WTC11 (cell line): ENCODE measurements at places on chromosomes 6 and 20. TPM values are rescaled to one million over a fixed set of nuclear protein-coding genes. Genes with fewer than 3 reads are reported as not detected.

GRCh38 chr6:7391151-7391550 is 1.5 kb downstream of the RIOK1 start:
- peaks cover 25% of the 10 kb centered on the region for H3K4me1 ChIP-seq
- H3K4me3 ChIP-seq: peak overlapping the region; percentile 92

GRCh38 chr6:131132360-131132759 is 2.9 kb upstream of the AKAP7 start:
- peaks cover 16% of the 10 kb centered on the region for H3K4me1 ChIP-seq
- no peak for DNase-seq
- peaks cover 20% of the 10 kb centered on the region for H3K27me3 ChIP-seq
- H3K36me3 ChIP-seq: no peaks in the 10 kb centered on the region

GRCh38 chr6:104251651-104252050 is 608.1 kb downstream of the HACE1 start:
- DNase-seq: no peak
- no peak overlapping the region for H3K27ac ChIP-seq
- H3K4me3 ChIP-seq: no peak overlapping the region
- H3K36me3 ChIP-seq: no peaks in the 10 kb centered on the region

DNA sequence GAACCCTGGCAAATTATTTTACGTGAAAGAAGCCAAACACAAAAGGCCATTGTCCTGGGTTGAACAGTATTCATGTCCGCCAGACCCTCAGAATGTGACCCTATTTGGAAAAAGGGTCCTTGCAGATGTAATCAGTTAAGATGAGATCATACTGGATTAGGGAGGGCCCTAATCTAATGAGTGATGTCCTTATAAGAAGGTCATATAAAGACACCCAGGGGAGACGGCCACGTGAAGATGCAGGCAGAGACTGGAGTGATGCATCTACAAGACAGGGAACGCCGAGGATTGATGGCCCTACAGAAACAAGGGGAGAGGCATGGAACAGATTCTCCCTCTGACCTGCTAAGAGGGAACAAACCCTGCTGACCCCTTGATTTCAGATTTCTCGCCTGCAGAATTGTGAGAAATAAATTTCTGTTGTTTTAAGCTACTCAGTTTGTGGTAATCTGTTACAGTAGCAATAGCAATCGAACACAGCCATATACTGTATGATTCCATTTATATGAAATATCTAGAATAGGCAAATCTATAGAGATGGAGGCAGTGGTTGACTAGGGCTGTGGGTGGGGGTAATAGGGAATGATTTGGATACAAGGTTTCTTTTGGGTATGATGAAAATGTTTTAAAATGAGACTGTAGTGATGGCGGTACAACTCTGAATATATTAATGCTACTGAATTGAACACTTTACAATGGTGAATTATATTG is 132.9 kb upstream of the NUP153 start:
- peaks cover 22% of the 10 kb centered on the region for H3K4me1 ChIP-seq
- no peaks in the 10 kb centered on the region for H3K27me3 ChIP-seq
- H3K4me3 ChIP-seq: no peak overlapping the region

GRCh38 chr6:112156668-112157067 is 69.3 kb downstream of the FAM229B start:
- no peaks in the 10 kb centered on the region for H3K27me3 ChIP-seq
- no peak for DNase-seq
- H3K4me3 ChIP-seq: no peak overlapping the region
- H3K36me3 ChIP-seq: no peaks in the 10 kb centered on the region

GRCh38 chr6:122165014-122165413 is 234.4 kb upstream of the HSF2 start:
- H3K27me3 ChIP-seq: no peaks in the 10 kb centered on the region
- H3K4me3 ChIP-seq: no peak overlapping the region
- DNase-seq: no peak

GRCh38 chr6:134267917-134268361 is 50.0 kb downstream of the SGK1 start:
- no peaks in the 10 kb centered on the region for H3K27me3 ChIP-seq
- DNase-seq: peak; percentile 49
- no peaks in the 10 kb centered on the region for H3K36me3 ChIP-seq
- peak overlapping the region; percentile 96 for H3K27ac ChIP-seq

GRCh38 chr6:42163981-42164380 is 9.2 kb upstream of the GUCA1A start:
- peaks cover 54% of the 10 kb centered on the region for H3K4me1 ChIP-seq
- no peak overlapping the region for H3K27ac ChIP-seq
- H3K27me3 ChIP-seq: peaks cover 26% of the 10 kb centered on the region
- DNase-seq: no peak

GRCh38 chr6:167559675-167560479 is 235.0 kb downstream of the TTLL2 start:
- H3K4me1 ChIP-seq: peaks cover 9% of the 10 kb centered on the region
- no peak for DNase-seq
- H3K27me3 ChIP-seq: 0 out of 2 replicates have a peak, but pooled peaks cover 3% of the 10 kb centered on the region
- peaks cover 8% of the 10 kb centered on the region for H3K36me3 ChIP-seq

DNA sequence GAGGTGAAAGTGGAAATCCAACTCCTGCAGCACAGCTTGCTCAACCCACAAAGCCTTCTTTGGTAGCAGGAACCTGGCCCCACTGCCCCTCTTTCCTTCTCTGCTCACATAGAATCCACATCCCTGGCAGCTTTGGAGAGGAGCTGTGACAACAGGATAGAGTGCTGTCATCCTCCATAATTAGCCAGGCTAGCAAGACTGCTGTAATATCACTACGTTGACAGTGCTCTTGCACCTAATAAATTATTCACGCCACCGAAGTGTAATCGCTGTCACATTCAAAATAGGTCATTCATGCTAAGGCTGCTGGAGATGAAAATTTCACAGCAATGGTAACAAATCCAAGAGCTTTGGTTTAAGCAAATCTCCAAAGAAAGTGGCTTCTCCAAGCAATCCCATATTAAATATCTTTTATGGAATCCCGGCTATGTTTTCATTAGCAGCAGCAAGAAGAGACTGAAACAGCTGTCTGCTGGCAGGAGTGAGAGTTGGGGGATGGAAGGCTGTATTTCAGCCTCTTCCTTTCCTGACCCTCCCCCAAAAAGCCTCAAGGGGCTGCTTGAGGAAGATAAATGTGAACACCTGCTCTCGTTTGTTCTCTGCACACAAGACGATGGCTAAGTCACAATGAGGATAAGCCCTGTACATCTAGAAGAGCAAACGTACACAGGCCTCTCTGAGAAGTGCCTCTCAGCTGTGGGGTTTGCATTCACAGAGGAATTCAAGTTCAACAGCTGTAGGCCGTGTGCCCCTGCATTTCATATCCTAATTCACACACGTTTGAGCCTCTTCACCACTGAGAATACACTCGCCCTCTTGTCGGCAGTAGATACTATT is 16.5 kb downstream of the RIPOR2 start:
- H3K27me3 ChIP-seq: no peaks in the 10 kb centered on the region
- DNase-seq: peak; percentile 18
- H3K36me3 ChIP-seq: no peaks in the 10 kb centered on the region
- peak overlapping the region; percentile 80 for H3K27ac ChIP-seq
- H3K4me3 ChIP-seq: no peak overlapping the region
- H3K4me1 ChIP-seq: peaks cover 50% of the 10 kb centered on the region

- no peak overlapping the region for H3K4me3 ChIP-seq
- 0 out of 2 replicates have a peak, but pooled peaks cover 2% of the 10 kb centered on the region for H3K36me3 ChIP-seq
- DNase-seq: no peak
- H3K27ac ChIP-seq: no peak overlapping the region
Measured at GRCh38 chr6:24867104-24867703, 68.5 kb upstream of the ARMH2 start.

DNA sequence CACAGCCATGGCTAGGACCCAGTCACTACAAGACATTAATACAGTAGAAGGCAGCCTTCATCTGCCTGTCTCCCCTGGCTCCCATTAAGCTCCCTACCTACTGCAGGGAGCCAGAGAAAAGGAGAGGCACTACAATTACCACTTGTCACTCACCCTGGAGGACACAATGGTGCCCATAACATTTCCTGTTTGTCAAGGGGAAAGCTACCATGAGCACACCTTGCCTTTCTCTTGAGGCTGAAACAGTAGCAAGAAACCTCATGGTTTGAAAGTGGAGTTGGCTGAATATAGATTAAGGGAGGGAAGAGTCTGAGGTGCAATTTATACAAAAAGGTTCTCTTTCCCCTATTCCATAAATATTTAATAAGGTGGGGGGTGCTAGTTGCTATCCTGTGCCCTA is 27.9 kb downstream of the STK38 start:
- H3K27me3 ChIP-seq: no peaks in the 10 kb centered on the region
- no peak overlapping the region for H3K4me3 ChIP-seq
- no peak overlapping the region for H3K27ac ChIP-seq
- H3K36me3 ChIP-seq: peaks cover 51% of the 10 kb centered on the region

- H3K4me1 ChIP-seq: peaks cover 5% of the 10 kb centered on the region
- H3K27ac ChIP-seq: no peak overlapping the region
- no peak for DNase-seq
- H3K36me3 ChIP-seq: no peaks in the 10 kb centered on the region
- H3K4me3 ChIP-seq: no peak overlapping the region
- no peaks in the 10 kb centered on the region for H3K27me3 ChIP-seq
Measured at GRCh38 chr6:107386904-107387303, 72.5 kb downstream of the PDSS2 start.

DNA sequence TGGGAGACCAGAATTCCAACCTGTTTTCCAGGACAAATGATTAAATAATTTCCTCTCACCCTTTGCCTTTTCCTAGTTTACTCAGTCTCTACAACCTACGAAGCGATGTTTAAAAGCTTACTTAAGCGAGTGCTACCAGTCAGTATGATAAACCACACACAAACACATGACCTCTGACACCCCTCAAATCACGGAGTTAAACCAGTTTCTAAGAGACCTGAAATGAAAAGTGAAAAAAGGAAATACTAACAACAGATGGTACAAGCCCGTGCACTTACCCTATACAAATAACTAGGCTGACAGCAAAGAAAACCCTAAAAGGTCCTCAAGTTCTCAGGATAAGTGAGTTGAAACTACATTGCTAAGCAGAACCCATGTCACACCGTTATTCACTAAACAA is 7.7 kb downstream of the TNFRSF21 start:
- peaks cover 2% of the 10 kb centered on the region; the same call in 1 of the 2 replicates for H3K36me3 ChIP-seq
- H3K27ac ChIP-seq: peak overlapping the region; percentile 13
- no peaks in the 10 kb centered on the region; the same call in 1 of the 2 replicates for H3K27me3 ChIP-seq
- no peak for DNase-seq
- H3K4me3 ChIP-seq: no peak overlapping the region
- peaks cover 57% of the 10 kb centered on the region for H3K4me1 ChIP-seq

DNA sequence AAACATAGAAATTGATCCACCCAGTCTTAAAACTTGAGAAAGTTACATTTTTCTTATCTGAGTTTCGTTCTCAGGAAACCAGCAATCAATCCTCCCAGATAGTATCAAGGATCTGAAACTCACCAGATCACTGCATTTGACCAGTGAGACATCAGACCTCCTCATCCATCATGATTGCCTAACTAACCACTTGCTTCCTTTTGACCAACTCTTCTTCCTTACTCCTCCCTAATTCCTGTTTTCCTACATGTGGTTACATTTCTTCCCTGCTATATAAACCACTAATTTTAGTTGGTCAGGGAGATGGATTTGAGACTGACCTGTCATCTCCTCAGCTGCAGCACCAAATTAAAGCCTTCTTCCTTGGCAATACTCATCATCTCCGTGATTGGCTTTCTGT is 357.1 kb upstream of the POU3F2 start:
- H3K4me3 ChIP-seq: no peak overlapping the region
- H3K27me3 ChIP-seq: no peaks in the 10 kb centered on the region
- 0 out of 2 replicates have a peak, but pooled peaks cover 2% of the 10 kb centered on the region for H3K36me3 ChIP-seq
- no peak for DNase-seq
- H3K27ac ChIP-seq: no peak overlapping the region

- H3K4me3 ChIP-seq: no peak overlapping the region
- no peak for DNase-seq
- H3K36me3 ChIP-seq: peaks cover 14% of the 10 kb centered on the region
- H3K27ac ChIP-seq: 0 out of 2 replicates have a peak overlapping the region, but pooled peaks have one; percentile 19
Measured at GRCh38 chr6:2819115-2819514, 22.5 kb downstream of the SERPINB1 start.

GRCh38 chr6:157203764-157204163 is 119.6 kb downstream of the TMEM242 start:
- DNase-seq: no peak
- no peak overlapping the region for H3K4me3 ChIP-seq
- H3K4me1 ChIP-seq: no peaks in the 10 kb centered on the region
- no peak overlapping the region for H3K27ac ChIP-seq

GRCh38 chr20:12699374-12700228 is 309.2 kb upstream of the SPTLC3 start:
- H3K27me3 ChIP-seq: no peaks in the 10 kb centered on the region
- no peak overlapping the region for H3K4me3 ChIP-seq
- no peak for DNase-seq

- DNase-seq: no peak
- no peak overlapping the region for H3K27ac ChIP-seq
- peaks cover 63% of the 10 kb centered on the region for H3K36me3 ChIP-seq
- H3K27me3 ChIP-seq: no peaks in the 10 kb centered on the region; the same call in 1 of the 2 replicates
Measured at GRCh38 chr20:55415567-55416142, 589.7 kb downstream of the CBLN4 start.

DNA sequence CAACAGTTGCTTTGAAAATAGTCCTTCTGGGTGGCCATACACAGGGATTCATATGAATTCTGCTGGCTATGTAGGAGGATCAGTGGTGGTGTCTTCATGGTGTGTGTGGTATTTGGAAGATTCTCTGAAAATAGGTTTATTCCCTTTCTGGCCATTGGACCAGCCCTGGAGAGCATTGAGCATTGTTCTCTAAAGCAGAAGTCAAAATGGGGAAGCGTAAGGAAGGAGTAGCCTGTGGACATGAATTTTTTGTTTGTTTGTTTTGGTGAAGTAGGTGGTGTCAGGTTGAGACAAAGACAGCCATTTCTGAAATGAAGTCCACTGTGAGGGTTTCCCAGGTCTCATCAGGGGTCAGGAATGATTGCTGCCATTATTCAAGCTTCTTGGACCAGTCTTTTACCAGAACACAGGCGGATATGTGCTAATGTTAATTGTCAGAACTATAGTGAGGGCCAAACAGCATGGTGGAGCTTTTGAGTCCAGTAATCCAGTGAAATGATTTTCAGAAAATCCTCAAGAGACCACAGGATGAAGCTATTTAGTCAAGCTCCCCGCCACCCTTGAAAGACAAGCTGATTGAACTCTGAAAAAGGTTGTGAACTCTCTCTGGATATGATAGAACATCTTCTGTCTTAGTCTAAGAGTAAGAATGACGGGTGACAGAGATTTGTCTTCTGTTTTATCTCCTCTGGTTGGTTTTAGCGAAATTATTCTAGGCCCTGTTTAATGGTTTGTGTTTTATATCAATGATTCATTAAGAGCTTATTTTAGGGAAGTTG is 60.0 kb downstream of the DNAH8 start:
- no peaks in the 10 kb centered on the region for H3K36me3 ChIP-seq
- no peaks in the 10 kb centered on the region for H3K4me1 ChIP-seq
- no peak overlapping the region for H3K27ac ChIP-seq
- DNase-seq: no peak
- no peak overlapping the region for H3K4me3 ChIP-seq

The DYNLT2 gene
- total RNA-seq: 1.3 to 1.7 TPM (median 1.5 TPM) in 3 replicates

The CYP24A1 gene
- total RNA-seq: not detected in 3 replicates

The YWHAB gene
- total RNA-seq: 177 to 216 TPM (median 183 TPM) in 3 replicates

The TCP11 gene
- total RNA-seq: not detected in 3 replicates

The PHACTR1 gene
- 13.5 to 15.5 TPM (median 13.6 TPM) in 3 replicates for total RNA-seq

The ENPP4 gene
- 2.8 to 3.9 TPM (median 3.6 TPM) in 3 replicates for total RNA-seq

The SCGN gene
- not detected in 3 replicates for total RNA-seq

The PGC gene
- 0.55 to 0.63 TPM (median 0.62 TPM) in 3 replicates for total RNA-seq

The CRISP2 gene
- total RNA-seq: not detected in 3 replicates

The PI16 gene
- 0.09 to 0.17 TPM in 2 of 3 replicates, not detected in the other for total RNA-seq
